ENCODE measurements at places on chromosomes 2 and 18.

GRCh38 chr2:20181761-20182160 lies 43.2 kb downstream of the SDC1 start:
- DNase-seq: no peak

- DNase-seq: no peak
Measured at GRCh38 chr2:39648580-39648979, 17.1 kb upstream of the TMEM178A start.

DNA sequence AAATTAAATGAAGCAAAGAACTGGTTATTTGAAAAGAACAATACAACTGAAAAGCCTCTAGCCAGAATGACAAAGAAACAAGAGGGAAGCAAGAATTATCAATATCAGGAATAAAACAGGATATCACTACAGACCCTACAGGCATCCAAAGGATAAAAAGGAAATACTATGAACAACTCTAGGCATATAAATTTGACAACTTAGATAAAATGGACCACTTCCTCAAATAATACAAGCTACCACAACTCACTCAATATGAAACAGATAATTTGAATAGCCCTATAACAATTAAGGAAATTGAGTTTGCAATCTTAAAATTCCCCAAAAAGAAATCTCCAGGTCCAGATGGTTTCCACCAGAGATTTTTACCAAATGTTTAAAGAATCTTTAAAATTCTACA lies 19.8 kb downstream of the RPRD1A start:
- DNase-seq: no peak

GRCh38 chr2:82330155-82330554 lies 2025.6 kb upstream of the LRRTM1 start:
- no peak for DNase-seq

- DNase-seq: no peak
Measured at GRCh38 chr2:231732604-231733003, 24.3 kb downstream of the PTMA start.

GRCh38 chr2:172113617-172114016 lies 10.9 kb upstream of the DLX2 start:
- DNase-seq: no peak

GRCh38 chr2:31324016-31324633 lies 90.2 kb downstream of the EHD3 start:
- DNase-seq: no peak

- DNase-seq: no peak
Measured at GRCh38 chr18:8699126-8699525, 6.2 kb upstream of the MTCL1 start.

GRCh38 chr2:227503433-227504406 lies 31.8 kb downstream of the AGFG1 start:
- DNase-seq: no peak

Measured in activated naive CD4-positive, alpha-beta T cell treated with anti-CD3 and anti-CD28 coated beads, Interleukin-2, amount 50 U/mL, for 16 hours (primary cell).